ENCODE measurements at places on chromosomes 5 and 9. TPM values are rescaled to one million over a fixed set of nuclear protein-coding genes. Genes with fewer than 3 reads are reported as not detected.

DNA sequence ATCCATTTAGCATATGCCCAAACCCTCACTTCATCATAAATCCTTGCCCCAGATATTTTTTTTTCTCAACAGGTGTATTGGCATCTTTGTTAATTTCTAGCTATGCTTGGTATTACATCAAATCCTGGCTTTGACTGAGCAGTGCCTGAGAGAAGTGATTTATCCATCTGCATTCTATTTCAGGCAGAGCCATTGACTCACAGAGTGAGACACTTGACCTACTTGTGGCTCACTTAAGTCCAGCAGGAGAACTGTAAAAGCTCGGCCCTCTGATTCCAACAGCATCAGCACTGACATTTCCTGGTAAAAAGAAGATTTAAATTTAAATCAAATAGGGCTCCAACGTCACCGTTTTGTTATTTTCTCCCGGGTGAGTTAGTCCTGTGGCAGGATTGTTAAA, 93.4 kb downstream of the PLK2 start:
- no peak overlapping the region for H3K27ac ChIP-seq
- DNase-seq, result no peak
- no peaks in the 10 kb centered on the region for H3K27me3 ChIP-seq

DNA sequence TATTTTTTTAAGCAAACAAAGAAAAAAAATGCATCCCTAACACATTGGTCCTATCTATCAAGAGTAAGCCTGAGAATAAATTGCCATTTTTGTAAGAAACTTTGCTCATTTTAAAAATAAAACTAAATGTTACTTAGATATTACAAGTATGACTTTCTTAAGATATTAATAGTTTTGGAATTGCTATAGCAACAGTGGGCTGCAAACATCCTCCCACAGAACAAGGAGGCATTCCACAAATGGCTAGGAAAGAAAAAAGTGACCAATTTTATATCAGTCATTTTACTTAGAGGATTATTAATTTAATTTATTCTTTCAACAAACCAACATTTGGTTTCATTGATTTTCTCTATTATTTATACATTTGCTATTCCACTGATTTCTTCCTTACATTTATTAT, 63.7 kb downstream of the LURAP1L start:
- H3K4me3 ChIP-seq, result no peak overlapping the region
- H3K27me3 ChIP-seq, result no peaks in the 10 kb centered on the region
- no peaks in the 10 kb centered on the region for H3K4me1 ChIP-seq
- no peaks in the 10 kb centered on the region for H3K36me3 ChIP-seq
- no peak for DNase-seq
- H3K27ac ChIP-seq, result no peak overlapping the region

- H3K4me1 ChIP-seq, result peaks cover 27% of the 10 kb centered on the region
- H3K27ac ChIP-seq, result no peak overlapping the region
- DNase-seq, result peak; percentile 33
- H3K4me3 ChIP-seq, result peak overlapping the region; percentile 76
- H3K36me3 ChIP-seq, result peaks cover 8% of the 10 kb centered on the region
- H3K27me3 ChIP-seq, result no peaks in the 10 kb centered on the region
These were observed 694 bp upstream of the REEP2 start for GRCh38 chr5:138438003-138438723.

- no peak overlapping the region for H3K4me3 ChIP-seq
- H3K36me3 ChIP-seq, result no peaks in the 10 kb centered on the region
- no peak for DNase-seq
- H3K27me3 ChIP-seq, result no peaks in the 10 kb centered on the region
- H3K4me1 ChIP-seq, result no peaks in the 10 kb centered on the region
These were observed 82.2 kb downstream of the PRDM6 start for GRCh38 chr5:123171259-123171658.

DNA sequence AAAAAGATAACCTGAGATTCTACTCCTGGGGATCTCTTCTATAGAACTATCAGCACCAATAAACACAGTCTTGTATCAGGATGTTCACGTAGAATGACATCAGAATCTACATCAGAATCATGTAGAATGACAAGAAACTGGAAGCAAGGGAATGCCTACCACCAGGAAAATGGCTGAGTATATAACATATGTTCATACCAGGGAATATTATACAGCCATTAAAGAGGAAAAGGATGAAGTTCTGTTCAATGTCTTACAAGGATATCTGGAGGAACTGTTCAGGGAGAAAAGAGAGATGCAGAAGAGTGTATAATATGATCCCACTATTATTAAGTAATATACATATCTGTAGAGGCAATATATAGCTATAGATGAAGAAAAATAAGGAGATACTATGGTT, 4.8 kb downstream of the ZBED3 start:
- no peak overlapping the region for H3K27ac ChIP-seq
- DNase-seq, result no peak
- H3K4me3 ChIP-seq, result no peak overlapping the region
- no peaks in the 10 kb centered on the region for H3K36me3 ChIP-seq

The CATSPER3 gene
- total RNA-seq, result not detected

DNA sequence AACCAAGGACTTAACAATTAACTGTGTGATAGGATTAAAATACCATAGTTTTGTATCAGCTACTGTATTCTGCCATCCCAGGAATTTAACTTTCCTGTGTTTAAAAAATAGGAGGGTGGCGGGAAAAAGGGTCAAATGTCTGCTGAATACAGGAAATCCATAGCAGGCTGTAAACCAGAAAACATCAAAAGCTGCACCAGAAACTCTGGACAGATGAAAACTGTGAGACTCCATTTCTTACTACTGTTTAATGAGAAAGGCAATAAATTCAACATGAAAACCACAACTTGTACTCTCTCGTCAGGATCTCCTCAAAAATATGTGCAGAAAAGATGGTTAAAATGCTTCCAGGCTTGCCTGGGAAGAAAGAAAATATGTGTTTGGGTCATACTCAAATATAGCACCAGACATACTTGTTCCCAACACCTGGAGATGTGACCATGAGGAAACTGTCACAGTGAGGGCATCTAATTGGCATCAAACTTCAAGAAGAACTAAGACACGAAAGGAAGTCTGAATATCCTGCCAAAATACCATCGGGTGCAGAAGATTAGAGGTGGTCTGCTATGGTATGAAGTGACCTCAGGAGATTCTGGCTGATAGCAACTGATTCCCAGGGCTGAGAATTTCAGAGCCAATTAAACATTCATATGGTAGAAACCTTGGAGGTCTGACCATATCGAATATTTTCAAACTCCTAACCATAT, 164.7 kb upstream of the TARS1 start:
- H3K4me1 ChIP-seq, result peaks cover 11% of the 10 kb centered on the region
- H3K27ac ChIP-seq, result no peak overlapping the region
- DNase-seq, result no peak
- H3K4me3 ChIP-seq, result no peak overlapping the region
- no peaks in the 10 kb centered on the region for H3K27me3 ChIP-seq

The EQTN gene
- 3.4 TPM for total RNA-seq

Measured in neural progenitor cell (in vitro differentiated cells).